ENCODE measurements at places on chromosomes 2 and 18.

- no peak for DNase-seq
Measured at GRCh38 chr2:16240402-16240801, 300.1 kb downstream of the MYCN start.

DNA sequence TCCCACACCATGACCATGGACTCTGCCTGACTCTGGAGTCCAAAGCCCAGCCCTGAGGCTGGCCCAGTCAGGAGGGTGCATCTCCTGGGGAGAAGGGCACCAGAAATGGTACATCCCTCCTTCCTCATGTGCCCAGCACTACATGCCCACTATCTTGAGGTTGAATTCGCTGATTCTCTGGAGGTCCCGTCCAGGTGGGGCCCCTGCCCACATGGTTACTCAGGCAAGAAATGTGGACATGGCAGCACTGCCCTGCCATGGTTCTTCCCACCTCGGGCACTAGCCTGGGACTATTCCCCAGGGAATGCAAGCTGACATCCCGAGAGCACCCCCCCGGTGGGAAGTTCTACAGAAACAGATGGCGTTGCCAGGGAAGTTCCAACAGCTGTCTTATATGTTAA, 15.3 kb upstream of the HES6 start:
- no peak for DNase-seq

DNA sequence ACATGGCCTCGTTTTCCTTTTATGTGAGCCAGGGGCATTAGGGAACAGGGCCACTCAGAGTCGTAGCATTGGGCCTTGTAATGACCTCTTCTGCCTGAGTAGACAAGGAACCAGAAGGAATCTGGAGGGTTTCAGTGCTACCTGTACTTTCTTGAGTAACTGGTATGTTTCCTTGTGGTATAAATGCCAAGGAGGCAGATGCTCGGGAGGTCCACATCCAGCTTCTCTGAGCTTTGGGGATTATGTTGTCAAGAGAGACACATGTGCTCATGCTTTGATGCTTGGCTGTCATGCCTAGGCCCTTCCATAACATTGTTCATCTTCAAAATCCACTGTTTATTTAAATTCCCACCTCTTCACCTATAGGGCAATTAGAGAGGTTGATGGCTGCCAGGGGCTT, 26.3 kb downstream of the FOSL2 start:
- no peak for DNase-seq

DNA sequence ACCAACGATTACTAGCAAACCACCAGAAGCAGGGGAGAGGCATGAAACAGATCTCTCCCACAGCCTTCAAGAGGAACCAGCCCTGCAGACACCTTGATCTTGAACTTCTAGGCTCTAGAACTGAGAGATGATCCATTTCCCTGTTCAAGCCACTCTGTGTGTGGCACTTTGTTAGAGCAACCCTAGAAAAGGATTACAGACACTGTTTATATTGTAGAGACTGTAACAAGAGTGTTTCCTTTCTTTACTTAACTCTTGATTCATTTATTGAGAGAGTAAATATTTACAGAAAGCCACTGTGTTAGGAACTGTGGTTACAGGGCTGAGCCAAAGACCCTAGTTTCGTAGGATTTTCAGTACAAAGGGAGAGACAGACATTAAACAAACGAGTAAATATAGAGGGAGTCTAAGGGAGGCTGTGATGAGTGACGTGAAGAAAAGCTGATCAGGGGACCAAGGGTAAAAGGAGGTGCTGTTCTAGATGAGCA, 10.9 kb downstream of the CCDC68 start:
- DNase-seq, result no peak

DNA sequence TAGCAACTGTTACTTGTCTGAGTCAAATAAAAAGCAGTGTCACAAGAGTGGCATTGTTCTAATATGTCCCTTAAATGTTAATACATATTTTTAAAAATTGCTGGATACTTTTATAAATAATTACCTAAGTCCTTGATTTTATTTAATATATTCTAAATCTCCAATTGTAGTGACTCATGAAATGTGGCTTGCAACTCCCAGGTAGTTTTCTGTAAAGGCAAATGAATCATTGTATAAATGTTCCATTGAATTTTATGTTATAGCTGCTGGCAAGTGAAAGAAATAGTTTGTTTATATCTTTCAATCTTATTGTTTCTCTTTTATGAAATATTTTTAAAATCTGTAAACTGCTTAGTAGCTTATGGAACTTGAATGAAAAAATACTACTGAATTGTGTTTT, 32.7 kb upstream of the C1GALT1C1L start:
- no peak for DNase-seq

DNA sequence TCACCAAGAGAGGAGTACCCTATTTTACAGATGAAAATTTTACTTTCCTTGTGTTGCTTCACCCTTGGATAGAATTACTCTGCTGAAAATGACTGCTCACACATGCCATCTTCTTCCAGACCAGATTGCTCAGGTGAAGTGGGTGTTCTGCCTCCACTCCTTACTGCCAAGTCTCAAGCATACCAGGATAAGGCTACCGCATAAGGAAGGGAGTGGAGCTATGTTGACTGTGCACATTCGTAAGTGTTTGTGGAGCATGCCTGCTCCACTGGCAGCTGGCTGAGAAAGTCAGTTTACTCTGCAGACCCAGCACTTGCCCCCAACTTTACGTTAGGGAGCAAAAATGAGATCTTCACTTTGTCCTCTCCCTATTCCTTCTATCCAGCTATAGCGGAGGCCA, 405.0 kb upstream of the DDX18 start:
- DNase-seq, result no peak

All from stimulated activated CD4-positive, alpha-beta T cell treated with anti-CD3 and anti-CD28 coated beads, TNF-alpha, amount 100 ng/mL, for 24 hours (primary cell).